HAP-1 (cell line): ENCODE measurements at places on chromosomes 3 and 15.

GRCh38 chr3:64299206-64299605 lies 73.9 kb upstream of the PRICKLE2 start:
- no peak for DNase-seq

DNA sequence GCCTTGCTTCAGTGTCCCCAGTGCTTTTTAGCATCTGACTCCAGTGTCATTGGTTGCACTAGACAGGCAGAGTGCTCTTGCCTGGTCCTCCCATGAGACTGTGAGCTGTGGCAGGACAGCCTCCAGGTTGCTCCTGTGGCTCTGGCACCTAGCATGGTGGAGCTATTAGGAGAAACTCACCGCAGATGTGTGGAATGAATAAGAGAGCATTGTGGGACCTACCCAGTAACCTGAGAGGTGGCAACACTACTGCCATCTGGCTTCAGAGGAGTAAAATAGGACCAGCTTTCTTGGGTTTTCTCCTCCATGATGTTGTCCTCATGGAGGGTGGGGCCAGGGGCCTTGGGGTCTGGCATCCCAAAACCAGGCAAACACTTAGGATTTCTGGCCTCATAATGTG lies 183.6 kb downstream of the EPHB1 start:
- no peak for DNase-seq

DNA sequence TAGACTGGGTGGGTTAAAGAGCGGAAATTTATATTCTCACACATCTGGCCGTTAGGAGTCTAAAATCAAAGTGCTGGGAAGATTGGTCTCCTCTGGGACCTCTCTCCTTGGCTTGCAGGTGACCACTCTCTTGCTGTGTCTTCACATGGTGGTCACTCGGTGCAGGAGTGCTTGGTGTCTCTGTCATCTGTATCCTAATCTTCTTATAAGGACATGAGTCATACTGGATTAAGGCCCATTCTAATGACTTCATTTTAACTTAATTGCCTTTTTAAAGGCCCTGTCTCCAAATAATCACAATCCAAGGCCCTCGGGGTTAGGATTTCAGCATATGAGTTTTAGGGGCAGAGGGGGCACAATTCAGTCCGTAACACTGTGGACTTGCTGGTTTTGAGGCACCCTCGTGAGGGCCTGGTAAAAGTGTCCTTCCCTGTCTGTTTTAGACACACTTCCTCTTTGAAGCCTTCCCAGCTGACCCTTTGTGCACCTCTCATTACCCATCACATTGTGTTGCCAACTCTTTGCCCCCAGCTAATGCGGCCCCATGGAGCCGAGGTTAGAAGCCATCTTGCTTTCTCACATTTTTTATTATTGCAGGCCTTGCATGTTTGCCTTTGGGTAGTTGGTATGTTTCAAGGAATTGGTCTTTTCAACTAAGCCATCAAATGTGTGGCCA lies 3.2 kb downstream of the XYLB start:
- no peak for DNase-seq

GRCh38 chr3:156259896-156260295 lies 139.5 kb downstream of the KCNAB1 start:
- DNase-seq = no peak

DNA sequence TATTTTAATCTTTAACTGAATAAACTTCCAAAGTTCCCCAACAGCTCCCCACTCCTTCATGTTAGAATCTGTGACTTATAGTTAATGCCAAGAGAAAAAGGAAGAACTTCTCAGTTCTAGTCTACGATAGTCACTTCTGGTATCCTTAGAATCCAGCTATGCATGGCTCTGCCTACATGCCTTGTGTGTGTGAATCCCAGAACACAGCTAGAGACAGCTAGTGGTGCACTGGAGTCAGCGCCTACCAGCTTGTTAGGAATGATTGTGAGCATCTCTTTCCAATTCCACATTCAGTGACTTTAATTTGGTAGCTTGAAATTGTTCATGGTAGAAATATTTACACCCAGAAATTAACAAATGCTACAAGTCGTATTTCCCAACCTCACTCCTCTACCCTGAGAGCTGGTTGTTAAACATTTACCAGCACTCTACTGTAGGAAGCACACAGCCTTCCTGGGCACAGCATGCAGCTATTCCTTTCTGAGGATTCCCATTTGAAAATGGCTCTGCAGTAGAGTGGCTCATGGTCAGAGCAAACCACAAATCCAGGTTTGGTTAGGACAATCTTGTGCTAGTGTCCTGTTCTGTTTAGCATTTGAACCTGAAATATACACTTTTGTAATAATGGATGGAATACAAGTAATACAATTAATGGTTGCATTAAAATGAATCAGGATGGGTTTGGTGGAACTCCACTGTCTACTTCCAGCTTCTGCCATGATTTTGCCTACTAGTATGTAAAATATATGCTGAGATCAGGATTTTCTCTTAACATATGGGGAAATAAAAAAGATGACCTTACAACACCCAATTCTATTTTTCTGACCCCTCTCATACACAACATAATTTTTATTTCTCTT lies 371.0 kb upstream of the GBE1 start:
- DNase-seq = no peak

DNA sequence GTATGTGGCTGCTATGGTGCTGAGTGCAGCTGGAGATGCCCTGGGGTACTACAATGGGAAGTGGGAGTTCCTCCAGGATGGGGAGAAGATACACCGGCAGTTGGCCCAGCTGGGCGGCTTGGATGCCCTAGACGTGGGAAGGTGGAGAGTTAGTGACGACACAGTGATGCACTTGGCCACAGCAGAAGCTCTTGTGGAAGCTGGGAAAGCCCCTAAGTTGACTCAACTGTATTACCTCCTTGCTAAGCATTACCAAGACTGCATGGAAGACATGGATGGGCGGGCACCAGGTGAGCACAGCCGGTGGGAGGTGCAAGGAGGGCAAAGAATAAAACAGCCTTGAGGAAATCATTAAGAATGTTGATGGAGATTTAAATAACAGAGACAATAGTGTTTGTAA lies 2.9 kb downstream of the ADPRH start:
- DNase-seq = no peak

GRCh38 chr3:111539351-111540331 lies 2.4 kb upstream of the CD96 start:
- DNase-seq = peak; percentile 83

GRCh38 chr15:79957741-79958140 lies 13.3 kb downstream of the BCL2A1 start:
- no peak for DNase-seq
